ENCODE measurements at places on chromosomes 2 and 18.
A peak's percentile ranks its signal among the peaks of the same experiment; 100 is the strongest.

DNA sequence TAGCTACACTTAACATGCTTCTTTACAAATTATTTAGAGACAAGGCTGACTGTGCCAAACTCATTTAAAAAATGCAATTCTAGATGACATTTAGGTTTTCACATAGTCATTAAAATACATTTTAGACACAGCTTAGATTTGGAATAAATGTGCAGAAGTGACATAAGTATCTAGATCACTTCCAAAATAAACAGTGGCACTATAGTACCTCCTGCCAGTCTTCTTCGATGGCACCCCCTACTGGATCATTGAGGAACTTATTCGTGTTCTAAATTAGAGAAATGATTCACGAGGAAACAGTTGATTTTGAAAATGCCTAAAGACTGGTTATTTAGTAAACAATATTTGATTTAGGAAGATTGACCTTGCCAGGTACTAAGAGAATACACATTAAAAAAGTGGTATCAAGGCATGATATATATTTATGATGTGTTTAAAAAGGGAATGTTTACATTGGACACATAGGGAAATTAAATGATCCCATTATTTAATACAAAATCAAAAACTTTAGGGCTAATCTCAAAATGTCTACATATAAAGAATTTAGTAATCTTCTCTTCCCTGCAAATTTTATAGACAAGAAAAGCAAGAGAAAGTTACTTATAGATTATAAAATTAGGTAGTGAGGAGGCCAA lies 323.9 kb downstream of the XIRP2 start:
- peak; percentile 18 for DNase-seq

- DNase-seq: no peak
Observed at GRCh38 chr2:68907920-68908253, 36.7 kb upstream of the BMP10 start.

GRCh38 chr2:32942793-32943485 lies 3.8 kb upstream of the LTBP1 start:
- DNase-seq: no peak

- no peak for DNase-seq
Observed at GRCh38 chr2:172179045-172179701, 76.5 kb upstream of the DLX2 start.

GRCh38 chr2:119062652-119063051 lies 95.9 kb downstream of the C1QL2 start:
- no peak for DNase-seq

DNA sequence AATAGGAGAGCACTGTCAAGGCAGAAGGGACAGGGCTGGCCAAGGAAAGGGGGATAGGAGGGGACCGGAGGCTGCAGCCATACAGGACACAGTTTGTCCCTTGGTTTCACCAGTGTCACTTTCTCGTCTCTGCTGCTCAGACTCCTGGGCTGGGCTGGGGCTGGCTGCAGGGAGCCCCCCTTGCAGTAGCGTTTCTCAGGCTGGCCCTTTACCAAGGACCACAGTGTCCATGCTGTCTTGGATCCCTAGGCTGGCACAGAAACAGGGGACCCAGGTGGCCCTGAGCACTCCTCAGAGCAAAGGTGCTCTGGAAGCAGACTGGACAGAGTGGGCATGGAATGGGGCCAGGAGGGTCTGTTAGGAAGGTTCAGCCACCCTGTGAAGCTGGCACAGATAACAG lies 34.8 kb downstream of the ATOH8 start:
- DNase-seq: no peak

DNA sequence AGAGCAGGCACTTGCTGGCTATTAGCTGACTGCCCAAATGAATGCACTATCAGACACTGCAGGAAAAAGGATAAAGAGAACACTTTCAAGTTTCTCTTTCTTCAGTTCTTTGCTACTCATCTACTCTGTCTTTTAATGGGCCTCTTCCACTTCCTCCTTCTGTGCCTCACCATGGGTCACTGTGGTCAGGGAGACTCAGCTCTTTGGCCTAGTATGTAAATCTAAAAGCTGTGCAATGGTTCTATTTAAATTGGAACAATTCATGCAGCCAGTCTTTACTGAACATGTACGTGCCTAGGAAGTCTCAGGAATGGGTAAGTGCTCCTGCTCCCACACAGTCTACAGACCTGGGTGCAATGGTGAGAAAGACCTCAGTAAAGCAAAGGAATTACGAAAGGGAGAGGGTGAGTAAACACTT lies 79.1 kb upstream of the DNMT3A start:
- no peak for DNase-seq

DNA sequence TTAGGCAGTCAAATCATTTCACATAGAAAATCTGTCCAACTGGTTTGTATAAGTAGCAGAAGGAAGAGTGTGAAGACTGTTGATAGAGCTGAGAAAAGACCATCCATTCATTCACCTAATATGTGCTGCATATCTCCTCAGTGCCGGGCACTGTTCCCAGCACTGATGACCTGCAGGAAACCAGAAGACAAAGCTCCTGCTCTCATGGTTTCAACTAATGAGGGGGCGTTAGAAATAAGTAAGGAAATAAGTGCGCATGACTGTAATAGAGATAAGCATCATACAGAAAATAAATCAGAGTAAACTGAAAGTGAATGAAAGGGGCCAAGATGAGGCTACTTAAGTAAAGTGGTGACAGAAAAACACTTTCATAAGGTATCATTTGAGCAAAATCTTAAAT lies 427.5 kb upstream of the CDH20 start:
- DNase-seq: no peak

DNA sequence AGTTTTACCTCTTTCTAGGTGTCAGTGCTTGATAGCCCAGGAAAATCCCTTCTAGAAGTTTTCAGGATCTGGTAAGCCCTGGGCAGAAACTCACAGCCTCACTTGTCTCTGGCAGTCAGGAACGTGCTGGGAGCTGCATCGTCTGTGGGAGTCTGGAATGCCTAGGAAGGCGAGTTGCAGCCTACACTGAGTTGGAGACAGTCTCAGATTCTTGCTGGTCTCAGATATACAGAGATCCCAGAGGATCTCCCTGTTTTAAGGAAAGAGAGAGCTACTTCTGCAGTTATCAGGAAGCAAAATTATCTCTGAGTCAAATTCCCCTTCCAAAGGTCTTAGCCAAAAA lies 104.4 kb upstream of the CDC42EP3 start:
- DNase-seq: no peak

DNA sequence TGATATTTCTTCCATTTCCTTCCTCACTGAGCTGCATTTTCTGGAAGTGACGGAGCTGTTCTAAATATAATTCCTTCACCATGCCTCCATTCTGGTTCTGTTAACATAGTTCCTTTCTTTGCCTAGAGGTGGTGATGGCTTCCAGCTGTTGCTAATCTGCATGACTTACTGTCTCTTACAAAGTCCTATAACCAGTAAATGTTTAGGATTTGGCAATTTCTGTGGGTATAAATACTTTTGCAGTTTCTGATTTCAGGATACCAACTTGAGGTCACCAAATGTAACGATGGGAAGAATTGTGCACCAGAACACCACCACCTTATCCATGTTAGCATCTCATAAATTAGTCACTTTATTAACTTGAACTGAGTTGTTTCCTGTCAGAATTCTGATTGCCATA lies 101.7 kb upstream of the FN1 start:
- no peak for DNase-seq

GRCh38 chr18:61360404-61361383 lies 27.5 kb downstream of the CDH20 start:
- DNase-seq: no peak

DNA sequence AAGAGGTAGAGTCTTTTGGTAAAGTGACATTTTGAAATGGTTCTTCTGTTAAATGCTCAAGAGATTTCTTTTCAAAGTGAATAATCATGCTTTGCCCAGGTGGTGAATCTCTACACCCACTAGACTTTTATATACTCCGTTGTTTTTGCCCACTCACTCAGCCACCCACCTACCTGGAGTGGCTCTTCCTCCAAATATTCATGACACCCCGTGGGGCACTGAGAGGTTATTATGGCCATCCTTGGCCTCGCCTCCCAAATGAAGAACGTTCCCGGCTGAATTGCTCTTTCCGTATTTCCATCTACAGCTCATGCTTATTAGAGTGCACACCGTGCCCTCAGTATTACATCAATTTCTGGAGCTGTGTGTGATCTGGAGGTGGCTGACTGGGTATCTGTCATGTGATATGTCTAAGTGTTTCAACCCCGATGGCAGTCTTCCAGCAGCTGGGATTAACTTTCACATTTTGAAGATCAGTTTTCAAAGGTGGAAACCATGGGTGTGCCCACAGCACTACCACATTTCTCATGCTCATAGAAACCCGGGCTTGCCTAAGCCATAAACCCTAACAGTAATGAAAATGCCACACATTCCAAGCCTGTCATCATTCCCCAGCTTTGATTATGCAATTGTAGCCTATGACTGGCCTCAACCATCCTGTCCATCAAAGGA lies 406.6 kb upstream of the MMADHC start:
- no peak for DNase-seq

- no peak for DNase-seq
Observed at GRCh38 chr18:36821681-36822080, 7.1 kb downstream of the TPGS2 start.

GRCh38 chr2:36322108-36322507 lies 33.5 kb upstream of the CRIM1 start:
- no peak for DNase-seq

DNA sequence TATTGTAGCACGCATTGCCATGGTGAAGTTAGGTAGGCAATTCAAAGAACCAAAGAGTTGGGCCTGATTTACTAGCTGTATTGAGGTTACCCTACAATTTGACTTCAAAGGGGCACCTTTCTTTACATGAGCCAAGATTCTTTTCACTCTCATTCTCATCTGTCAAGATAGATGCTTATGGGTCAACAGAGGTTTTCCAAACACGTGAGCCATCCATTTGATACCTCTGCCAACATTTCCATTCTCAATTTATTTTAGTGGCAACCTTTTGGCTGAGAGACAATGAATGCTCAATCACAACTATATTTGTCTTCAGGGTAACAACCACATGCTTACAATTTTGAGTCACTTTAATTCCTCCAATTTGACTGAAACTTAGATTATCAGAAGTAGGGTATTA lies 370.6 kb upstream of the CDH20 start:
- no peak for DNase-seq

DNA sequence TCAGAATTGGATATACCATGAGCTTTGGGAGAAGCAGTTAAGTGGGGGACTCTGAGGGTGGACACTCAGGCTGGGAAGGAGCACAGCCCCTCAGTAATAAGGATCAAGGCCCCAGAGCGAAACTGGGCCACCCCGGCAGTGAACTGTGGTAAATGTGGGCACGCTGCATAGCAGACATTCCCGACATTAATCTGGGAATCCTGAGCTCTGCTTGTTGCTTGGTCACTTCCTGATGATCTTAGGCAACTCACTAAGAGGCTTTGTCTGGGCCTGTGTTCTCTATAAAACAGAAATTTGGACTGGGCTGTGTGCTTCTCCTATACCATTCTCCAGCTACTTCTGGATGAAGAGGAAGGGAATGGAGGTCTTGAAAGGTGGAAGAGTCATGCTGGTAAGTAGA lies 4.8 kb downstream of the TGFBRAP1 start:
- no peak for DNase-seq

- no peak for DNase-seq
Observed at GRCh38 chr2:156652691-156653090, 216.5 kb downstream of the GPD2 start.

DNA sequence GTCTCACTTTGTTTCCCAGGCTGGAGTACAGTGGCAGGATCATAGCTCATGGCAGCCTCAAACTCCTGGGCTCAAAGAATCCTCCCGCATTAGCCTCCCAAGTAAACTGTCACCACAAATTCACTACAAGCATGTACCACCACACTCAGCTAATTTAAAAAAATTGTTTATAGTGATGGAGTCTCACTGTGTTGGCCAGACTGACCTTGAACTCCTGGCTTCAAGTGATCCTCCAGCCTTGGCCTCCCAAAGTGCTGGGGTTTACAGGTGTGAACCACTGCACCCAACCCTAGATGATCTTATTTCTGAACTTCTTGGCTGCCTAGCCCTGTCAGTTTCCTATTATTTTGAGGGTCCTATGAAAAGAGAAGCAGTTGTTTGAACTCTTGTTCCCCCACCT lies 14.8 kb downstream of the DYNC2LI1 start:
- DNase-seq: no peak

- no peak for DNase-seq
Observed at GRCh38 chr2:171404261-171404660, 29.5 kb downstream of the METTL8 start.

- no peak for DNase-seq
Observed at GRCh38 chr2:230739961-230740360, 27.3 kb downstream of the CAB39 start.

DNA sequence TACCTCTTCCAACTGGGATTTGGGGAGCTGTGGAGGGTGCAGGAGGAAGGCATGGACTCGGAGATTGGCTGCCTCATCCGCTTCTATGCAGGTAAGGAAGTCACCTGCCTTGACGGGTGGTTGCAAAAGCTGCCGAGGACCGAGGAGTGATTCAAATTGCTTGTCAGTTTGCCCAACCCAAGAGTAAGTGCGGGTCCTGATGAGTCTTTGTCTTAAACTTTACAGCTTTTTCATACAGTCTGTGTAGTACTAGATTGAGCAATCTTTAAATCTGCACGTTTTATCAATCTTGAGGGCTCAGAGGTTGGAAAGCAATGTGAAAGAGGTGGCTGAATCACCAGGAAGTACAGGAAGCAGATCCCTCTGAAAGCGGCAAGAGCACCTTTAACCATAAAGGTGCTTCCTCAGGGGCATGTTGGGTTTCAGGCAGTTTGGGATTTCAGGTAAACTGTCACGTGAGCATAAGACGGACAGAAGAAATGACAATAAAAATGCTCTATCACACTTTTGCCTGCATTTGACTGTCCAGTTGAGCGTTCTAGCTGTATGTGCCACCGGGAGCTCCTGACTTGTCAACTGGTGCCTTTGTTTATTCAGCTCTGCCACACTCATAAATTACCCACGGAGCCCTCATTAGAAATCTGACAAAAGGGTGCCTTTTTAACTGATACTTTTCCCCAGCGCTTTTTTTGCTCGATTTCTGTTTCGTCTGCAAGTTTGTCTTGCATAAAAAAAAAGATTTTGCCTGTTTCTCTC lies 2.0 kb downstream of the PHLPP1 start:
- DNase-seq: peak; percentile 14

DNA sequence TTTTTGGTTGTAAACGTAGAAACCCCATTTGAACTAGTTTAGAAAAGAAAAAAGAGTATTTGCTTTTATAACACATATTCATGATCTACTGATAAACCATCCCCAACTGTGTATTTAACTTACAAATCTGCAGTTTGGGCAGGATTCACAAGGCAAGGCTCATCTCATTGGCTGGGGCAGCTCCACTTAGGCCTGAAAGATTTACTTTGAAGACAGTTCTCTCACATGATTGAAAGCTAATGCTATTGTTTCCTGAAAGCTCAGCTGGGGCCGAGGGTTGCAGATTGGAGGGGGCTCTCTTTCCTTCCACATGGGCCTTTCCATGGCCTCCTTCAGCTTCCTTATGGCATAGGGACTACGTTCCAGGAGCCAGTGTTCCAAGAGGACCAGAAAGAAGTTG lies 47.4 kb downstream of the ARHGAP15 start:
- DNase-seq: no peak

GRCh38 chr2:176679061-176679669 lies 409.9 kb downstream of the MTX2 start:
- no peak for DNase-seq
